ENCODE measurements at places on chromosomes 16 and 17.

DNA sequence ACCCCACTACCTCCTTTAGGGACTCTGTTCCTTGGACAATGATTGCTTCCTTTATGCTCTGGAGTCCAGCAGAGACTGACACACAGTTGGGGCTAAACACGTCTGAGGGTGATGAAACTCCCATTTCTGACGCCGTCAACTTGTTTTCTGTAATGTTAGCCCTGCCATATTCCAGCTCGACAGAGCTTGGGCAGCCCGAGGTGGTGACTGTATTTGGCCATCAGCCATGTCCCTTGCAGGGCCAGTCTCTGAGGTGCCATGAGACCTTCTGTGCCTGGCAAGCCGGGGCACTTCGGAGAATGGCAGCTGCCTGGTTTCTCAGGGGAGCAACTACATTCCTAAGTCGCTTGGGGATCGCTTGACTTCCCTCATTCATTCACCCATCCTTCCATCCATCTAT, 278.9 kb upstream of the TNRC6C start:
- peaks cover 3% of the 10 kb centered on the region for H3K4me1 ChIP-seq
- no peak overlapping the region for H3K4me3 ChIP-seq
- H3K27ac ChIP-seq, result no peak overlapping the region
- H3K36me3 ChIP-seq, result no peaks in the 10 kb centered on the region
- no peak for DNase-seq

GRCh38 chr17:70483624-70484023, 314.3 kb downstream of the KCNJ2 start:
- no peaks in the 10 kb centered on the region for H3K36me3 ChIP-seq
- no peak for DNase-seq

- no peak overlapping the region for H3K4me3 ChIP-seq
- peak; percentile 72 for DNase-seq
- peak overlapping the region; percentile 49 for H3K27ac ChIP-seq
Measured at GRCh38 chr16:54347961-54348360, 61.4 kb upstream of the IRX3 start.

GRCh38 chr16:23920446-23920845, 84.7 kb downstream of the PRKCB start:
- no peak overlapping the region for H3K27ac ChIP-seq
- no peaks in the 10 kb centered on the region for H3K4me1 ChIP-seq

- H3K27ac ChIP-seq, result no peak overlapping the region
- H3K4me3 ChIP-seq, result no peak overlapping the region
- no peaks in the 10 kb centered on the region for H3K27me3 ChIP-seq
- no peaks in the 10 kb centered on the region for H3K36me3 ChIP-seq
- H3K4me1 ChIP-seq, result peaks cover 24% of the 10 kb centered on the region
Measured at GRCh38 chr17:78664476-78665386, 87.5 kb upstream of the DNAH17 start.

- H3K36me3 ChIP-seq, result peaks cover 3% of the 10 kb centered on the region
- no peak overlapping the region for H3K27ac ChIP-seq
- H3K27me3 ChIP-seq, result no peaks in the 10 kb centered on the region
- no peak for DNase-seq
Measured at GRCh38 chr16:84455031-84455430, 49.4 kb downstream of the MEAK7 start.

DNA sequence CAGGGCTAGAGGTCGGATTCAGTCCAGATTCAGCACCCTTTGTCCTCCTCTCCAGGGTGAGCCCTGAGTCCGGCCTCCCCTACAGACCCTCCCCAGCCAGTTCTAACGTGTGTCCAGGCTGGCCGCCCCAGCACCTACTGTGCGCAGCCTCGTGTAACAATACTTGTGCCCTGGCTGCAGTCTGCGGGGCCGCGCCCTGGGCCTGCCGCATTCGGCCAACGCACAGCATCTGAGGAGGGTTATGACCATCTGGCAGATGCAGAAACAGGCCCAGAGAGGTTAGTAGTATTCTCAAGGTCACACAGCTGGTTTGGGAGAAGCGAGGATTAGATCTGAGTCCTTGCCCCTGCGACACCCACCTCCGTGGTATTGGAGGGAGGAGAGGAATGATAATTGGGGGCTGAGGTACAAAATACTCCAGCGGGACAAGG, 968 bp downstream of the RIPOR1 start:
- H3K4me3 ChIP-seq, result peak overlapping the region; percentile 56
- no peak for DNase-seq
- H3K27me3 ChIP-seq, result peaks cover 69% of the 10 kb centered on the region
- peaks cover 15% of the 10 kb centered on the region for H3K4me1 ChIP-seq

DNA sequence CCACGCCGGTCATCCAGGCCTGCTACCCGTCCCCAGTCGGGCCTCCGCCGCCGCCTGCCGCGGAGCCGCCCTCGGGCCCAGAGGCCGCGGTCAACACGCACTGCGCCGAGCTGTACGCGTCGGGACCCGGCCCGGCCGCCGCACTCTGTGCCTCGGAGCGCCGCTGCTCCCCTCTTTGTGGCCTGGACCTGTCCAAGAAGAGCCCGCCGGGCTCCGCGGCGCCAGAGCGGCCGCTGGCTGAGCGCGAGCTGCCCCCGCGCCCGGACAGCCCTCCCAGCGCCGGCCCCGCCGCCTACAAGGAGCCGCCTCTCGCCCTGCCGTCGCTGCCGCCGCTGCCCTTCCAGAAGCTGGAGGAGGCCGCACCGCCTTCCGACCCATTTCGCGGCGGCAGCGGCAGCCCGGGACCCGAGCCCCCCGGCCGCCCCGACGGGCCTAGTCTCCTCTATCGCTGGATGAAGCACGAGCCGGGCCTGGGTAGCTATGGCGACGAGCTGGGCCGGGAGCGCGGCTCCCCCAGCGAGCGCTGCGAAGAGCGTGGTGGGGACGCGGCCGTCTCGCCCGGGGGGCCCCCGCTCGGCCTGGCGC, 2.4 kb downstream of the HIC1 start:
- peaks cover 21% of the 10 kb centered on the region for H3K4me1 ChIP-seq
- H3K4me3 ChIP-seq, result no peak overlapping the region
- peaks cover 31% of the 10 kb centered on the region for H3K36me3 ChIP-seq

- H3K27me3 ChIP-seq, result peaks cover 6% of the 10 kb centered on the region
- H3K27ac ChIP-seq, result no peak overlapping the region
- no peaks in the 10 kb centered on the region for H3K4me1 ChIP-seq
Measured at GRCh38 chr17:8856869-8857575, 10.5 kb downstream of the PIK3R6 start.

DNA sequence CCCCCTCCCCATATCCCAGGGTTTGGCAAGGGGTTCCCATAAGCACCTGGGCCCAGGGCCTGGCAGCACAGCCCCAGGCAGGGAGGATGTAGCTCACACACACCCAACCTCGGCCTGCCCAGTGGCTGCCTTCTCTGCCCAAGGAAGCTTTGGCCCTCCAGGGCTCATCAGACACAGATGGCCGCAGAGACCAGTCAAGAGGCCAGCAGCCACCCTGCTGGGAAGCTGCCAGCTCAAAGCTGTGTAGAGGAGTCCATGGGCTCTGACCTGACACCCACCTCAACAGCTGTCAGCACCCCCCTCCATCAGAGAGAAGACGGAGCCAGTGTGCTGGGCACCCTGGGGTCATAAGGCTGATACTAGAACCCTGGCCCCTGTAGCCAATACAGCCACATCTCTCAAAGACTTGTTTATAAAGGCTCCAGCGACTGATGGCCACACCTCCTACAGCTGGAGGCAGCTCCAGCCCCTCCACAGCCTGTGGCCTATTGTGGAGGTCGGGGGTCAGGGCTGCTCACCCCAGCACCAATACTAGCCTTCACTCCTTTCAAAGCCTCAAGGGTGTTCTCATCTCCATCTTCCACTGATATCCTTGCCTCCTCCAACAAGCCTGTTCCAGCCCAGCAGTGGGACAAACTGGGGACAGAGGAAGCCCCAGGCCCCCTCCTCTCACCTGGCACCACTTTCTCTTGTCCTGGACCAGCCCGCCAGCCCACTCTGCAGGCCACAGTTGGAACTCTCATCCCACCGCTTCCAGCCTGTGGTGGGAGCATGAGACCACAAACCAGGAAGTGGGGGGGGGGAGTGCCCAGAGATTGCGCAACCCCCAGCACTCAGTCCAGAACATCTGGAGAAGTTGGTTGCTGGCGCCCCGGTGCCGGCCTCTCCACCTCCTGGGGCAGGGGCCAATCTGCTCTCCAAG, 2.2 kb upstream of the MPG start:
- H3K27me3 ChIP-seq, result peaks cover 3% of the 10 kb centered on the region
- peak overlapping the region; percentile 59 for H3K27ac ChIP-seq
- peak; percentile 66 for DNase-seq
- peaks cover 36% of the 10 kb centered on the region for H3K4me1 ChIP-seq

GRCh38 chr17:65197201-65197600, 60.0 kb downstream of the RGS9 start:
- no peaks in the 10 kb centered on the region for H3K27me3 ChIP-seq
- no peaks in the 10 kb centered on the region for H3K4me1 ChIP-seq
- H3K36me3 ChIP-seq, result no peaks in the 10 kb centered on the region
- H3K4me3 ChIP-seq, result no peak overlapping the region
- no peak overlapping the region for H3K27ac ChIP-seq

- no peak overlapping the region for H3K27ac ChIP-seq
- H3K27me3 ChIP-seq, result peaks cover 3% of the 10 kb centered on the region
- no peak for DNase-seq
- no peaks in the 10 kb centered on the region for H3K36me3 ChIP-seq
- H3K4me3 ChIP-seq, result no peak overlapping the region
Measured at GRCh38 chr17:6162216-6162615, 92.0 kb downstream of the WSCD1 start.

DNA sequence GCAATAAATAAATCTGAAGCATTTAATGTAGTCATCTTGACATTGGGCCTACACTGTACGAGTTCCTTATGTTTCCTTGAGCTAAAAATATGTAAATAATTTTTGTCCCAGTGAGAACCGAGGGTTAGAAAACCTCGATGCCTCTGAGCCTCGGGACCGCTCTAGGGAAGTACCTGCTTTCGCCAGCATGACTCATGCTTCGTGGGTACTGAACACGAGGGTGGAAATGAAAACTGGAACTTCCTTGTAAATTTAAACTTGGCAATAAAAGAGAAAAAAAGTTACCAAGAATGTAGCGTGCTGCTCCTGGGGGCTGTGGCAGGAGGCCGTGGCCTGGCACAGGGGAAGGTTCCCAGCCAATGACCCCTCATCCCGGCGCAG, 74.1 kb downstream of the SOCS1 start:
- H3K27me3 ChIP-seq, result no peaks in the 10 kb centered on the region
- no peaks in the 10 kb centered on the region for H3K4me1 ChIP-seq
- no peak overlapping the region for H3K4me3 ChIP-seq
- DNase-seq, result no peak

DNA sequence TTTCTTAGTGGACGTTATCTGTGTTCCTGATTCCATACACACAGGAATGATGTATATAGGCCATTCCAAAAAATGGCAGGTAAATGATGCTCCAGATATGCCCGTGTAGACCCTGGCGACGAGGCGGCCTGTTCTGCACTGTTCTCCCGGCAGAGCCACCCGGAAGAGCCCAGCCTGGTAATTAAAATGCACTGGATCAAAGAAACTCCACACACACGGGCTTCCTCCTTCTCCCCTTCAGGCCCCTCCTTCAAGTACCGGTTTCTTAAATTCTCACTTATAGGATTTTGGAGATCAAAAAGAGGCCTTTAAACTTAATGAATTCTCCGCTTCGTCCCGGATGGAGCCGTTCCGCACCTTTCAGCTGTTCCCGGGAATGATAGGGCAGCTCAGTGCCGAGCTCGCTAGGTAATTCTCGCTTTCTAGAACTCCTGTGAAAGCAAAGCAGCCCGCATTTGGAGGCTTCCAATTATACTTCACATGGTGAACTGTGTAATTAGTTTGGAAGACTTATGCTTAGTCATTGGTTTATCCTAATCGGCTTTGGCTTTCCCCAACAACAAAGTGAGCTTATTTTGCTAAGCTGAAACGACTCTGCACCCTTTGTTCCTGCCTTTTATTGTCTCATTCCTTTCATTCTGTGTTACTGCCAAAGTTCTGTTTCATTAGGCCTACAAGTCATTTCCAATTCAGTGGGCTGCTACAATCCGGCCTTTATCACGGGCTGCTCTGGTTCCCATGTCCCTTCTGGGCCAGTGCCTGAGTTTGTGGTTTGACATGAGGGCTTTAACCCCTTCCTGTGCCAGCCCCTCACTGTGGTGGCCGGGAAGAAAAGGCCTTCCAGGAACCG, 150.0 kb downstream of the MSI2 start:
- H3K27me3 ChIP-seq, result no peaks in the 10 kb centered on the region
- H3K4me1 ChIP-seq, result peaks cover 37% of the 10 kb centered on the region
- peak overlapping the region; percentile 84 for H3K27ac ChIP-seq
- peak; percentile 42 for DNase-seq
- no peak overlapping the region for H3K4me3 ChIP-seq

- DNase-seq, result no peak
- H3K27me3 ChIP-seq, result no peaks in the 10 kb centered on the region
- H3K4me1 ChIP-seq, result no peaks in the 10 kb centered on the region
- no peaks in the 10 kb centered on the region for H3K36me3 ChIP-seq
- no peak overlapping the region for H3K4me3 ChIP-seq
Measured at GRCh38 chr17:29835435-29836351, 94.3 kb downstream of the SSH2 start.

DNA sequence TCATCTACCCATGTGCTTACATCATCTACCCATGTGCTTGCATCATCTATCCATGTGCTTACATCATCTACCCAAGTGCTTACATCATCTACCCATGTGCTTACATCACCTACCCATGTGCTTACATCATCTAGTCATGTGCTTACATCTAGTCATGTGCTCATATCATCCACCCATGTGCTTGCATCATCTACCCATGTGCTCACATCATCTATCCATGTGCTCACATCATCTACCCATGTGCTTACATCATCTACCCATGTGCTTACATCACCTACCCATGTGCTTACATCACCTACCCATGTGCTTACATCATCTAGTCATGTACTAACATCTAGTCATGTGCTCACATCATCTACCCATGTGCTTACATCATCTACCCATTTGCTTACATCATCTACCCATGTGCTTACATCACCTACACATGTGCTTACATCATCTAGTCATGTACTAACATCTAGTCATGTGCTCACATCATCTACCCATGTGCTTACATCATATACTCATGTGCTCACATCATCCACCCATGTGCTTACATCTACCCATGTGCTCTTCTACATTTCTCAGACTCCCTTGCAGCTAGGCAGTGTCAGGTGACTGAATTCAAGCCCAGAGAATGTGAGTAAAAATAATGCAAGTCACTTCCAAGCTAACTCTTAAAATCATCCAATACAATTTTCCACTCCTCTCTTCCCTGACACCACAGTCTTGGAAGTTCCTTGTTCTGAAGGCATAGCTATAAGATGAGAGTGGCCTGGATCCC, 196.8 kb downstream of the CBLN1 start:
- no peak for DNase-seq
- no peaks in the 10 kb centered on the region for H3K4me1 ChIP-seq
- H3K36me3 ChIP-seq, result no peaks in the 10 kb centered on the region
- no peaks in the 10 kb centered on the region for H3K27me3 ChIP-seq

GRCh38 chr16:55145771-55146603, 178.0 kb upstream of the IRX6 start:
- H3K36me3 ChIP-seq, result no peaks in the 10 kb centered on the region
- no peak overlapping the region for H3K4me3 ChIP-seq
